ENCODE measurements at places on chromosomes 4 and X. TPM values are rescaled to one million over a fixed set of nuclear protein-coding genes. Genes with fewer than 3 reads are reported as not detected.

GRCh38 chr4:26022346-26023202 is 108.6 kb downstream of the SMIM20 start:
- DNase-seq: no peak
- no peaks in the 10 kb centered on the region for H3K36me3 ChIP-seq
- no peaks in the 10 kb centered on the region for H3K4me1 ChIP-seq
- peaks cover 6% of the 10 kb centered on the region for H3K27me3 ChIP-seq

The WDR17 gene
- 0.39 TPM for polyA plus RNA-seq

GRCh38 chr4:178296669-178297068 is 854.4 kb upstream of the AGA start:
- no peak for DNase-seq
- no peaks in the 10 kb centered on the region for H3K36me3 ChIP-seq
- H3K4me1 ChIP-seq: no peaks in the 10 kb centered on the region
- no peaks in the 10 kb centered on the region for H3K27me3 ChIP-seq

The ADGRG2 gene
- 0.07 TPM for polyA plus RNA-seq

DNA sequence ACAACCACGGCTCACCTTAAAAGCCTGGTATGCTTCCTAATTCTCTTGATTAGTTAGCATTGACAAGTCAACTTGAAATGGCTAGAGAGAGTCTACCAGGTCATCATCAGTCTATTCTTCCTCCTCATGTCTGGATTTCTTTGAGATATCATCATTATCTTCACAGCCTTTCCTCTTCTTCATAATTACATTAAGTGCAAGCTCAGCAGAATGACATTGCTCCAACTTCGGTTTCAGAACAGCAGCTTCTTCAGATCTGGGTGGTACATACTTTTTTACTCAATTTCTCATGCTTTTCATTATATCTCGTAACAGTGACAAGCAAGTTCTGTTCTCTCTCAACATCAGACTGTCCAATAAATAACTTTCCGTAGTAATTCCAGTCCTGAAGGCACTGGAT is 337.5 kb upstream of the TENM3 start:
- DNase-seq: no peak
- no peak overlapping the region for H3K4me3 ChIP-seq
- H3K27ac ChIP-seq: no peak overlapping the region
- H3K36me3 ChIP-seq: no peaks in the 10 kb centered on the region
- no peaks in the 10 kb centered on the region for H3K4me1 ChIP-seq
- H3K27me3 ChIP-seq: no peaks in the 10 kb centered on the region

- H3K36me3 ChIP-seq: no peaks in the 10 kb centered on the region
- DNase-seq: no peak
- H3K4me3 ChIP-seq: no peak overlapping the region
These were observed 921 bp downstream of the PFKFB1 start for GRCh38 chrX:54992911-54993622.
